ENCODE measurements at places on chromosomes 6 and 20.
A peak's percentile ranks its signal among the peaks of the same experiment; 100 is the strongest.

DNA sequence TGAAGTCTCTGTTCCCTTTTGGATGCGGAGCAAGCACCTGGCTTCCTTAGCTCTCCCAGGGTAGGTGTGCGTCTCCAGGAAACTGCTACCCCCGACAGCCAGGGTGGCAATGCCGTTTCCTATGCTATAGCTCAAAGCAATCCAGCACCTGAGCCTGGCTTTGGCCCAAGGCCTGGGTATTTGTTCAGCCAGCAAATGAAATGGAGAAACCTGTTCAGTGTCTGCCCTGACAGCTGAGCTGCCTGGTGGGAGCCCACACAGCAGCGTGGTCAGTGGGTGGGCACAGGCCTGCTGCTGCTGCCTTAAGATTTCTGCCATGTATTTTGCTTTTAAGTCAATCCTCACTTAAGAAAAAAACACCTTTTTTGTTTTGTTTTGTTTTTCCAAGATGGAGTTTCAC lies 13.7 kb downstream of the SPATA2 start:
- H3K27ac ChIP-seq, result no peak overlapping the region
- no peak overlapping the region for H3K4me3 ChIP-seq
- H3K27me3 ChIP-seq, result no peaks in the 10 kb centered on the region
- H3K36me3 ChIP-seq, result peaks cover 9% of the 10 kb centered on the region

DNA sequence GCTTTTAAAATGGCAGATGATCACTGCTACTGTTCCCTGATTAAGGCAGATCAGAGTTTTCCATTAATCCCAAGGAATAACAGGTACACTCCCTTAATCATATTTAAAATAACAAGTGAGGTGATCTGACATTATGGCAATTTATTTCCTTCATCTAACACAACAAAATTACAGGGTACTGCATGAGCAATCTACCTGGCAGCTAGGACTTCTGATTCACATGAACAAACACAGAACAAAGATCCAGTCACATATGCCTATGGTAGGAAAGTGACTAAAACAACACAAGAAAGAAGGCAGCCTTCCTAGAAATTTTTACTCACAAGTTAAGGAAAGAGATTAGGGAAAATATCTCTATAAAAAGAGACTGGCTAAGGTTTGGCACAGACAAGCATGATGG lies 33.2 kb downstream of the MAP7 start:
- H3K27me3 ChIP-seq, result no peaks in the 10 kb centered on the region
- no peak for DNase-seq
- no peaks in the 10 kb centered on the region for H3K4me1 ChIP-seq
- no peak overlapping the region for H3K27ac ChIP-seq

GRCh38 chr20:21272279-21272678 lies 30.9 kb upstream of the XRN2 start:
- no peak for DNase-seq
- no peak overlapping the region for H3K4me3 ChIP-seq
- no peaks in the 10 kb centered on the region for H3K36me3 ChIP-seq
- H3K27ac ChIP-seq, result no peak overlapping the region

DNA sequence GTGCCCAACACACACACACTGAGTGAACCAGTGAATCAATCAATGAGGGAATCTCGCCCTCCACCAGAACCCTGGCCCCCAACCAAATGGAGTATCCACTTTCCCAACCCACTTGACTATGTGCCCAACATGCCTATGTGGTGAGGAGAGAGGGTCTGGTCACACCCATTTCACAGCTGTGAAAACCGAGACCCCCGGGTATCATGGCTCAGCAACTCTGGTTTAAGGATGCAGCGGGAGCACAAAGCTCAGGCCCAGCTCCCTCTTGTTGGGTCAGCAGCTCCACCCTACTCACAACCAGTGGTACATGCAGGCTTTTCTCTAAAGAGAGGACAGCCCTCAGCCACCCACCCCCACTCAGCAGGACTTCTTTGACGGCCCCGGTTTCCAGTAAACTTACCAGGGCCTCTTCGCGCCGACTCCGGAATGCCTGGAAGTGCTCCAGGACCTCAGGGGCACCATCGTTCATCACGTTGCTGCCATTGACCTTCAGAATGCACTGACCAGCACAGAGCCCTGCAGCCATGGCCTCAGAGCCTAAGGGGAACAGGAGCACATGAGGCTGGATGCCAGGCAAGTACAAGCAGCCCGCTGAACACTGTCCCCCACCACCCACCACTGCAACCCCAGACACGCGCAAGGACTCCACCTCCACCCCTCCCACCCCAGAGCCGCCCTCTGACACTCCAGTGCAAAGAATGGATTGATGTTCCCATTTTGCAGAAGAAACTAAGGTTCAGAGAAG lies 174.7 kb downstream of the PREX1 start:
- DNase-seq, result no peak
- no peak overlapping the region for H3K27ac ChIP-seq
- no peaks in the 10 kb centered on the region for H3K27me3 ChIP-seq
- no peak overlapping the region for H3K4me3 ChIP-seq
- no peaks in the 10 kb centered on the region for H3K4me1 ChIP-seq

GRCh38 chr6:1136827-1137226 lies 175.1 kb upstream of the FOXQ1 start:
- no peak for DNase-seq
- no peak overlapping the region for H3K27ac ChIP-seq
- H3K27me3 ChIP-seq, result no peaks in the 10 kb centered on the region
- H3K4me1 ChIP-seq, result no peaks in the 10 kb centered on the region

GRCh38 chr6:44663860-44664634 lies 276.5 kb downstream of the CDC5L start:
- H3K4me3 ChIP-seq, result no peak overlapping the region
- no peak overlapping the region for H3K27ac ChIP-seq
- H3K27me3 ChIP-seq, result no peaks in the 10 kb centered on the region
- DNase-seq, result no peak
- no peaks in the 10 kb centered on the region for H3K36me3 ChIP-seq
- no peaks in the 10 kb centered on the region for H3K4me1 ChIP-seq

GRCh38 chr6:126066053-126067048 lies 80.0 kb downstream of the TRMT11 start:
- no peak for DNase-seq
- no peaks in the 10 kb centered on the region for H3K36me3 ChIP-seq
- no peaks in the 10 kb centered on the region for H3K27me3 ChIP-seq
- no peak overlapping the region for H3K4me3 ChIP-seq
- H3K27ac ChIP-seq, result no peak overlapping the region

DNA sequence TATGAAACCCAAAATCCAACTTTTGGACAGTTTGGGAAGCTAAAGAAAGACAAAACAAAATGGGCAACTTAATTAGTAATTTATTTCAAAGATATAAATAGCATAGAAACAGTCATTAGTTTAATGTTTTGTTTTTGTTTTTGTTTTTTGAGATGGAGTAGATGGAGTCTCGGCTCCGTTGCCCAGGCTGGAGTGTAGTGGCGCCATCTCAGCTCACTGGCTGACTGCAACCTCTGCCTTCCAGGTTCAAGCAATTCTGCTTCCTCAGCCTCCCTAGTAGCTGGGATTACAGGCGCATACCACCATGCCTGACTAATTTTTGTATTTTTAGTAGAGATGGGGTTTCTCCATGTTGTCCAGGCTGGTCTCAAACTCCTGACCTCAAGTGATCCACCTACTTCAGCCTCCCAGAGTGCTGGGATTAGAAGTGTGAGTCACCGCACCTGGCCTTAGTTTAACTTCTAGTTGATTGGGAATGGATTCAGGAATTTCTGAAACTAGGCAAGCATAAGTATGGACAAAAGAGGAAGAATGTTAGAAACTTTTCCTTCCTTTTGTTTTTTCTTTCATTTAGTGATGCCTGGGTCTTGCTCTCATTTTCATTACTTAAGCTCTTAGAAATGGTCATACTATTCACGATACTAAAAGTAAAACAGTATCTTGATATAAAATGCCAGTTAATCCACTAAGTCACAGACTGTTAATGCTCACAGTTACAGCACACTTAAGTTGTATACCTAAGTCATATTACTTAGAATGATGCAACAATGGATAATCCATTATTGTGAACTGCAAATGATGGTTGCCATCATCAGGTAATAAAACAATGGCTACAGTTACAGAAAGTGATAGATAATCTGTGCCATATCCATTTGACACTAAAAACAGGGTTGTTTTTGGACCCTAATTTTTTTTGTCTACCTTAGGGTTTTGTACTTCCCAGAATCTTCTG lies 8.2 kb downstream of the SENP6 start:
- no peak for DNase-seq
- no peak overlapping the region for H3K4me3 ChIP-seq
- H3K4me1 ChIP-seq, result peaks cover 87% of the 10 kb centered on the region
- no peaks in the 10 kb centered on the region for H3K27me3 ChIP-seq
- H3K36me3 ChIP-seq, result no peaks in the 10 kb centered on the region
- H3K27ac ChIP-seq, result no peak overlapping the region

- peaks cover 4% of the 10 kb centered on the region for H3K36me3 ChIP-seq
- no peak overlapping the region for H3K4me3 ChIP-seq
- no peaks in the 10 kb centered on the region for H3K27me3 ChIP-seq
- DNase-seq, result no peak
- peaks cover 76% of the 10 kb centered on the region for H3K4me1 ChIP-seq
- H3K27ac ChIP-seq, result peak overlapping the region; percentile 33
Measured at GRCh38 chr20:47348539-47349142, 7.9 kb downstream of the ZMYND8 start.

GRCh38 chr6:14655201-14656061 lies 537.9 kb downstream of the CD83 start:
- no peak overlapping the region for H3K27ac ChIP-seq
- H3K4me3 ChIP-seq, result no peak overlapping the region
- no peaks in the 10 kb centered on the region for H3K27me3 ChIP-seq
- H3K36me3 ChIP-seq, result no peaks in the 10 kb centered on the region
- H3K4me1 ChIP-seq, result peaks cover 22% of the 10 kb centered on the region

DNA sequence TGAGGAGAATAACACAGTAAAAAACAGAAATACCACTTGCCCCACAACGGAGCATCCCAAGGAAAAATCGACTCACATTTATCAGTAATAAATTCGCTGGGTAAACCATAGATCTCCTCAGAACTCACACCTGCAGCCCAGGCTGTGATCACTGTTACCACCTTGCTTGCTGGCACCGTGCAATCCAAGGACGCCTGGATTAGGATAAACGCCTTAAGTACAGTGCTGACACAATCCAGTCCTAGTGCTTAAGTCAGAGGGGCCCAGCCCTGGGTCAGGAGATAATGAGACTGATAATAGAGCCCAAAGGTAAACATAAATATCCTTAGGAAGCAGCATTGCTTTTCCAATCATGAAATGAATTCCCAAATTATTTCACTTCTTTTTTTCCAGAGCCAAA lies 62.5 kb downstream of the EPB41L2 start:
- H3K27ac ChIP-seq, result no peak overlapping the region
- no peaks in the 10 kb centered on the region for H3K27me3 ChIP-seq
- DNase-seq, result no peak

GRCh38 chr6:53287336-53288225 lies 61.2 kb downstream of the ELOVL5 start:
- H3K36me3 ChIP-seq, result peaks cover 5% of the 10 kb centered on the region
- H3K4me1 ChIP-seq, result peaks cover 43% of the 10 kb centered on the region
- DNase-seq, result no peak
- H3K4me3 ChIP-seq, result no peak overlapping the region
- H3K27ac ChIP-seq, result no peak overlapping the region

DNA sequence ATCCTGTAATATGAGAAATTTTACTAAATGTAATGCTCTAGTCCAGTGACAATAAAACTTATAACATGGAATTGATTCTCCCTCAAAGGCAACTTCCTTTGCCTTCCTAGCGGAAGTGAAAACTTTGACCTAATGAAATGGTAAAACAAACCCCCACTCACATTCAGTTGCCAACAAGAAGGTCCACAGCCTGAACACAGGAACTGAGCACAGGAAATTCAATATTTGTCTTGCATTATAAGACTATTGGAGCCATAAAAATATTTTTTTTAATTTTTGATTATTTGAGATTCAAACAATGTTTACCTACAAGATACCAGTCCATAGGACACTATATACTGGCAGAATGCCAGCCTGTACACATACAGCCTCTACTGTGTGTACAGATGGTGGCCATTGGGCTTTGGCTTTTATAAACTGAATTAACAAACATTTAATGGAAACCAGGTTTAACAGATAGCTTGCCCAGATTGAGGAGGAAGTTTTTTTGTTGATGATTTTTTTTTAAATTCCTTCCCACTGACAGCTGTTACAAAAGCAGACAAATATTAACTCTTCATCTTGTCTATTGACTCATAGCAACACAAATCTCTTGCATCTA lies 481.5 kb upstream of the JAG1 start:
- H3K27me3 ChIP-seq, result no peaks in the 10 kb centered on the region
- no peaks in the 10 kb centered on the region for H3K36me3 ChIP-seq
- DNase-seq, result no peak
- no peak overlapping the region for H3K27ac ChIP-seq
- no peaks in the 10 kb centered on the region for H3K4me1 ChIP-seq

GRCh38 chr20:3667434-3668037 lies 4.3 kb upstream of the GFRA4 start:
- H3K4me3 ChIP-seq, result no peak overlapping the region
- no peaks in the 10 kb centered on the region for H3K36me3 ChIP-seq
- H3K4me1 ChIP-seq, result peaks cover 16% of the 10 kb centered on the region
- no peak overlapping the region for H3K27ac ChIP-seq

DNA sequence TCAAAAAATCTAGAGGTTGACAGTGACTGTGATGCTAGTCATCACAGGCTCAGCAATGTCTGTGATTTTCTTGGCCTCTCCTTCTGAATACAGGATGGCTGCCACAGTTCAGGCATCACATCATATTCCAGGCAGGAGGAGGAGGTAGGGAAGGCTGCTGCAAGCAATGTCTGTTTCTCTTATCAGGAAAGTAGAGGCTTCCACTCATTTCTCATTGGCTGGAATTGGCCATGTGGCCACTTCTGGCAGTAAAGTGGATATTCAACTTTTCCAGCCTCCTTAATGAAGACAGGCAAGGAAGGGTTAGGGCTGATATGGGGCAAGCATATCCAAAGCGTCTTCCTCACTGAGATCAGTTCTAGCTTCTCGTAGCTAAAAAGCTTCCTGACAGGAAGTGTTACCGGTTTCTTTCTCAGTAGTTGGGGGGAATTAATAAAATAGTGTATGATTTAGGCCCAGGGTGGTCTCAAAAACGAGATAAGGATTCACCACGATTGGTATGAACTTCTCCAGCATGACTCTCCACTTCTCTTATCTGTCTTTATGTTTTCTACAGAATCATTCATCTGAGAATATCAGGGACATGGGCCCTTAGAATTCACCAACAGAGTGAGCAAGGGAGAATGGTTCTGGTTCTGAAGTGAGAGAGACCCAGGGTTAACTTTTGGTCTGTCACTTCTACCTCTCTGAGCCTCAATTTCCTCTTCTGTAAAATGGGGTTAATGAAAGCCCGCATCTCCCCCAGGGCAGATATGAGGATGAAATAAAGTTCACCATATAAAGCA lies 32.7 kb upstream of the PSMF1 start:
- no peak overlapping the region for H3K4me3 ChIP-seq
- DNase-seq, result no peak
- no peaks in the 10 kb centered on the region for H3K4me1 ChIP-seq
- H3K36me3 ChIP-seq, result no peaks in the 10 kb centered on the region
- no peak overlapping the region for H3K27ac ChIP-seq
- no peaks in the 10 kb centered on the region for H3K27me3 ChIP-seq

- no peak within 1 kb of the TSS for H3K4me3 ChIP-seq
- no peaks in the 10 kb centered on the region for H3K4me1 ChIP-seq
- no peak within 1 kb of the TSS for H3K27ac ChIP-seq
- DNase-seq, result peak; percentile 36
- no peaks in the 10 kb centered on the region for H3K36me3 ChIP-seq
Measured at GRCh38 chr6:55578537-55579363, at the start of gene HMGCLL1. HMGCLL1 (minus strand) TSS chr6:55579192; CDS start chr6:55579055, 137 bp downstream.

- DNase-seq, result no peak
- no peak overlapping the region for H3K27ac ChIP-seq
- H3K27me3 ChIP-seq, result no peaks in the 10 kb centered on the region
- no peaks in the 10 kb centered on the region for H3K4me1 ChIP-seq
Measured at GRCh38 chr6:134195164-134195906, 122.6 kb downstream of the SGK1 start.

All from CD8-positive, alpha-beta memory T cell (primary cell).